ENCODE measurements at places on chromosomes 11 and 22. TPM values are rescaled to one million over a fixed set of nuclear protein-coding genes. Genes with fewer than 3 reads are reported as not detected.

DNA sequence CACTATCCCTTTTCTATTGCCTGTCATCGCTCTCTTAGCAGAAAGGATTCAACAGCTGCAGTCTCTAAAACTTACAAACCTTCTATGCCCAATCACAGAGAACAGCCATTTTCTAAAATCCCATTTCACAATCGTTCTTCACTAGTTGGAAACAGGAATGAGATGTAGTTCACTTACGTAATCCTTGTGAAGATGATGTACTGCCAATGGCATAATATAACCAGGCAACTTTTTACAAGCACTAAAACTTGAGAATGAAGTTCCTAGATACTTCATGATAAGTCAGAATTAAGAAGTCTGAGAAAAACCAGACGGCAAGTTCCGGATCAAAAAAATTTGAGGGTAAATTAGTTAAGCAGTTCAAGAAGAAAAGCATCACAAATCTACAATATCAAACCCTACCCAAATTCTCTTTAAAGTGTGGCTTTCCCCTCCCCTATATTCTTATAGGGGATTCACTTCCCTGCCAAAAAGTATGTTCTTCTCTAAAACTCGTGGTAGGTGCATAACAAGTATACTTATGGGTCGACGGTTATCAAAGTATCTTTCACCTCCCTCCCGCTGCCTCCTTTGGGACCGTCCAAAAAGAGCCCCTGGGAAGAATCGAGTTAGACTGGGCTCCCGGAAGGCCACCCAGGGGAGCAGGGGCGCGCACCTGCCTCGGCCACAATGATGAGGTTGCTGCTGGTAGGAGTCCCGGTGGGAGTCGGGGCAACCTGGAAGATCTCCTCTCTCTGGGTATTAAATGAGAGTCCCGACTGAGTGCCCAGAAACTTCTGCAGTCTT is 666 bp downstream of the MSANTD4 start:
- peaks cover 39% of the 10 kb centered on the region for H3K4me1 ChIP-seq
- H3K36me3 ChIP-seq: peaks cover 2% of the 10 kb centered on the region
- peak overlapping the region; percentile 97 for H3K4me3 ChIP-seq

DNA sequence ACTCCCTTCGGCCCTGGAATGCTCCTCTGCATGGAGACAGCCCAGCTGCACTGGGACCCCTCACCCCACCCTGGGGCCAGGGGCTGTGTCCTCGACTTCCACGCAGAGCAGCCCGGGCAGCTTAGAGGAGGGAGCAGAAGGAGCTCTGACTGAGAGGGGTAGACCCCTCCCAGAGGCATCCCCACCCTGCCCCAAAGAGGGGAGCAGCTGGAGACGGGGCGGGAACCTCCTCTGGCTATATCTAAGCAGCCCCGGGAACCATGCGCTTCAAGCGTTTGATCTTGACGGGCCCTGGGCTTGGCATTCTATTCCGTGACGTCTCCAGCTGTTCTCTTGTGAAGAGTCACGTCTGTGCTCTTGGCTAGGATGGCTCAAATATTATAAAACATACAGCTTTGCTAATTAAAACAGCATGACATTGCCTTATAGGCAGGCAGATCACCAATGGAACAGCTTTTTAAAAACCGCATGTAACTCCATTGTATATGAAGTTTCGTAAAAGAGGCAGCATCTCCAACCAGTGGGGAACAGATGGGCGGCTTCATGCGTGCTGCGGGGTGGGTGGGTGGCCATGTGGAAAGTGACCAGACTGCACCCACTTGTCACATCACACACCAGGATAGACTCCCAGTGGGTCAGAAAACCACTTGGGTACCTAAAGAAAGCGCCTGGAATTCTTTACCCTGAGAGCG is 7.7 kb downstream of the KCNQ1 start:
- no peaks in the 10 kb centered on the region for H3K36me3 ChIP-seq
- no peaks in the 10 kb centered on the region for H3K4me1 ChIP-seq

GRCh38 chr22:40665312-40665711 is 14.0 kb upstream of the MCHR1 start:
- H3K36me3 ChIP-seq: no peaks in the 10 kb centered on the region
- no peak overlapping the region for H3K4me3 ChIP-seq
- H3K4me1 ChIP-seq: peaks cover 23% of the 10 kb centered on the region
- no peak for DNase-seq
- H3K27ac ChIP-seq: peak overlapping the region; percentile 5

- H3K27me3 ChIP-seq: peaks cover 2% of the 10 kb centered on the region
- H3K27ac ChIP-seq: no peak overlapping the region
- no peak for DNase-seq
- no peak overlapping the region for H3K4me3 ChIP-seq
- H3K4me1 ChIP-seq: no peaks in the 10 kb centered on the region
- H3K36me3 ChIP-seq: peaks cover 35% of the 10 kb centered on the region
Measured at GRCh38 chr11:112002491-112003216, 22.6 kb upstream of the DLAT start.

- H3K36me3 ChIP-seq: peaks cover 7% of the 10 kb centered on the region
- no peak overlapping the region for H3K27ac ChIP-seq
- H3K4me3 ChIP-seq: no peak overlapping the region
- peaks cover 10% of the 10 kb centered on the region for H3K27me3 ChIP-seq
- DNase-seq: no peak
Measured at GRCh38 chr11:129359748-129360147, 15.9 kb upstream of the BARX2 start.

DNA sequence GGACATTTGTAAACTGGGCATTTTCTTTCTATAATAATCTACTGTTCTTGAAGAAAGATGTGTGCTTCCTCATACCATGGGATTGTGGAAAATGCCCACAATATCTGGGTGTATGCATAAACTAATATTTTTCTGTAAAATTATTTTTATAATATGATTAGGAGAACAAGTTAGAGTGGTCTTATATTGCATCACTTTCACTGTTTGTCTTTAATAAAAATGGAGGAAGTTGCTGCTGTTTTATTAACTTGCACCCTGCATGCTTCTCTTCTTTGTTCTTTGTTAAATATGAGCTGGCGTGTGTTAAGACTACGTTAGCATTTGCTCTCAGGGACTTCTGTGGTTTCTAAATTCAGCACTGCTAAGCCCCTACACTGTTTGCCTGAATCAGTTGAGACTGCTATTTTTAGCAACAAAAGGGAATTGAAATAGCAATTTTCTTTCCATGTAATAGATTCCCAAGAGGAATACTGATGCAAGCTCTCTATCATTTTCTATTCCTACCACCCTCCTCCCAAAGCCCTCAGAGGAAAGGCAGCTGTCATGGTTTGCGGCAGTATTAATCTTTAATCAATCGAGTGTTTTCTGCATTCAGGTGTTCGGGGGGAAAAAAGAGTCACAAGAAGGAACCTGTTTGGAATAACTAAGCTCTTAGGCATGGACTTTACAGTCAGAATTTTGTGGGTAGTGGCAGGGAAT is 56.1 kb downstream of the HSD17B12 start:
- H3K4me3 ChIP-seq: peak overlapping the region; percentile 20
- H3K4me1 ChIP-seq: peaks cover 49% of the 10 kb centered on the region
- peak overlapping the region; percentile 98 for H3K27ac ChIP-seq
- no peaks in the 10 kb centered on the region for H3K27me3 ChIP-seq

- no peaks in the 10 kb centered on the region for H3K36me3 ChIP-seq
- H3K27me3 ChIP-seq: no peaks in the 10 kb centered on the region
- no peak overlapping the region for H3K4me3 ChIP-seq
- no peaks in the 10 kb centered on the region for H3K4me1 ChIP-seq
- no peak overlapping the region for H3K27ac ChIP-seq
Measured at GRCh38 chr11:81725701-81726100, 1008.0 kb downstream of the FAM181B start.

GRCh38 chr22:32991353-32992101 is 66.7 kb downstream of the SYN3 start:
- no peak for DNase-seq
- peak overlapping the region; percentile 27 for H3K27ac ChIP-seq
- no peaks in the 10 kb centered on the region for H3K36me3 ChIP-seq
- H3K27me3 ChIP-seq: peaks cover 3% of the 10 kb centered on the region

DNA sequence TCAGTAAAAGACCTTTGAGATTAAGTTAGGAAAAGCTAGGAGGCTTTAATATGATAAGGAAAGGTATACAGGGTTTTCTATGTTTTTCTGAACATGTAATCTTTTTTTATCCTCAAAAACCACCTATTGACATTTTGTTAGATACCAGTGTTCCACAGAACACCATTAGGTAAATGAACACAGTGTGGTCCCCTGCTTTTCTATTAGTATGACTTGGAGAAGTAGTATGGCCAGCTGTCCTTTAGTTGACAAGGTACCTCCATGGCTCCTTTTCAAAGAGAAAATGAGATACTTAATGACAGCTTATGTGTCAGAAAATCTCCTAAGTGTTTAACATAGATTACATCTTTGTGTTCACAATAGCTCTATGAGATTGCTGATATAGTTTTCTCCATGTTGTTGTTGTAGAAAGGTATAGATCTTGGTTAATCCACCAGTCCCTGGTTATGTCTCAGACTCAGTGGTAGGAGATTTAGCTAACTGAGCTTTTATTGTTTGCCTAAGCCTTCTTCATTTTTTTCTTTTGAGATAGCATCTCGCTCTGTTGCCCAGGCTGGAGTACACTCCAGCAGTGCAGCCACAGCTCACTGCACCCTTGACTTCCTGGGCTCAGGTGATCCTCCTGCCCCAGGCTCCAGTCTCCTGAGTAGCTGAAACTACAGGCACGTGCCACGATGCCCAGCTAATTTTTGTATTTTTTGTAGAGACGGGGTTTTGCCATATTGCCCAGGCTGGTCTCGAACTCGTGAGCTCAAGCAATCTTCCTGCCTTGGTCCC is 46.0 kb downstream of the STIM1 start:
- H3K36me3 ChIP-seq: no peaks in the 10 kb centered on the region
- H3K4me1 ChIP-seq: peaks cover 19% of the 10 kb centered on the region
- H3K27ac ChIP-seq: no peak overlapping the region
- H3K4me3 ChIP-seq: no peak overlapping the region
- no peaks in the 10 kb centered on the region for H3K27me3 ChIP-seq

DNA sequence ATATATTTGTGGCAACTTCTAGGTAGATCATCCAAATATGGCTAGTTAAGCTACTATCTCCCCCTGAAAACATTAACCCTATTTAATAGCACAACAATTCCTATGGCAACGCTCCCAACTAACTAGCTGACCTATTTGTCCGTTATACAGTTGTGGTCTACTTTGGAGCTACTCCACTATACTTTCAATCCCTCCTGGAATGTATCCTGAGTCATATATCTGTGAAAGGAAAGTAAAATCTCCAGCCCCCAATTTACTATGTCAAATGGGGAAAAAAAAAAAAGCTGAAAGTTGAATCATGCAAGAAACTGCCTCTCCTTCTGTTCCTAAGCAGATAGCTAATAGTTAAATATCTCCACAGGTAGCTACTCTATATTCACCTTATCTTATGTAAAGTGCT is 128.5 kb downstream of the CD44 start:
- H3K4me1 ChIP-seq: no peaks in the 10 kb centered on the region
- no peak for DNase-seq
- no peaks in the 10 kb centered on the region for H3K36me3 ChIP-seq
- H3K27me3 ChIP-seq: no peaks in the 10 kb centered on the region
- no peak overlapping the region for H3K27ac ChIP-seq

- peaks cover 5% of the 10 kb centered on the region for H3K36me3 ChIP-seq
- H3K27me3 ChIP-seq: no peaks in the 10 kb centered on the region
- DNase-seq: no peak
Measured at GRCh38 chr22:42142771-42143461, 12.3 kb upstream of the CYP2D6 start.

DNA sequence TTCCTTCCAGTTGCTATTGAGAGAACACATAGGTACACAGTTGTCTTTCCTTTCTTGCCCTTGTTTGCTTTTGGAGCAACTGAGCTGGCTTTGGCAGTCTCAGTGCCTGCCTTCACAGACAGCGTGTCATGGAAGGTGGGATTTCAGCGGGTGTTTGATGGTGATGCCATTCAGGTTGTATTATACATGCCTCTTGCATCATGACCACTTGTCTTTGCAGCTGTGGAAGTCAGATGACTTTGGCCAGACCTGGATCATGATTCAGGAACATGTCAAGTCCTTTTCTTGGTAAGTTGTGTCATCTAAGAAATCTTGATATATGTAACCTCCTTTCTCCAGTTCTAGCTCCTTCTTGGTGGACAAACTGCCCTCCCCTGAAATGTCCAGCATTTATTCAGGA is 37.1 kb upstream of the SORL1-AS1 start:
- no peaks in the 10 kb centered on the region for H3K27me3 ChIP-seq
- H3K4me1 ChIP-seq: peaks cover 5% of the 10 kb centered on the region
- H3K27ac ChIP-seq: no peak overlapping the region
- H3K4me3 ChIP-seq: no peak overlapping the region
- DNase-seq: no peak

- no peak overlapping the region for H3K4me3 ChIP-seq
- peaks cover 26% of the 10 kb centered on the region for H3K4me1 ChIP-seq
- no peaks in the 10 kb centered on the region for H3K27me3 ChIP-seq
Measured at GRCh38 chr11:79314906-79315689, 125.7 kb downstream of the TENM4 start.

- DNase-seq: no peak
- peaks cover 25% of the 10 kb centered on the region for H3K4me1 ChIP-seq
- H3K27ac ChIP-seq: no peak overlapping the region
- peaks cover 4% of the 10 kb centered on the region for H3K36me3 ChIP-seq
Measured at GRCh38 chr11:76880314-76880713, 19.6 kb downstream of the ACER3 start.

GRCh38 chr11:77523712-77524111 is 49.8 kb upstream of the PAK1 start:
- no peak for DNase-seq
- H3K4me1 ChIP-seq: peaks cover 14% of the 10 kb centered on the region
- H3K4me3 ChIP-seq: no peak overlapping the region
- no peak overlapping the region for H3K27ac ChIP-seq
- H3K27me3 ChIP-seq: no peaks in the 10 kb centered on the region
- no peaks in the 10 kb centered on the region for H3K36me3 ChIP-seq

DNA sequence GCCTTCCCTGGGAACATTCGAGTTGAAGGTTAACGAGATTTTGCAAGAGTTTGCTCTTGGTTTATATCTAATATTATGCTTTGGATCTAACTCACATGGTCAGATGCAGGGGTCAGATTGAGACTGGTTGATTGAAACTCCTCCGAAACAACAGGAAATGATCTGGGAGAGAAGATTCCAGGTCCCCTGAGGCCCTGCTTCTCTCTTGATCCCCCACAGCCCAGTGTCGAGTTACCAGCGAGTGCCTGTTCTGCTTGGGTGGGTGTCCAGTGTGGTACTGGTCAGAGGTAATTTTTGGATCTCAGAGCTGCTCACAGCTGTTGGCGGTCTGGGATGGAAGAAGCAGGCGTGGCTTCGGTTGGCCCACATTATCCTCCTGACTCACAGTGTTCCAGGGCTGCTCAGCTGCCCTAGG is 9.2 kb downstream of the FBLN1 start:
- peaks cover 53% of the 10 kb centered on the region for H3K4me1 ChIP-seq
- no peak for DNase-seq
- no peaks in the 10 kb centered on the region for H3K36me3 ChIP-seq
- H3K4me3 ChIP-seq: no peak overlapping the region

SCO2 gene
- 2.3 TPM for total RNA-seq

KCNJ1 gene
- total RNA-seq: not detected

SLC35E4 gene
- total RNA-seq: 4.5 TPM

PKDREJ gene
- not detected for total RNA-seq

GDPD4 gene
- not detected for total RNA-seq

LMNTD2 gene
- 1.8 TPM for total RNA-seq

BID gene
- 26.5 TPM for total RNA-seq

All from neural crest cell (in vitro differentiated cells).